ENCODE measurements at places on chromosomes 3 and 15. TPM values are rescaled to one million over a fixed set of nuclear protein-coding genes. Genes with fewer than 3 reads are reported as not detected.
A peak's percentile ranks its signal among the peaks of the same experiment; 100 is the strongest.

GRCh38 chr3:52181543-52181942 lies 16.4 kb upstream of the ALAS1 start:
- no peak for DNase-seq

GRCh38 chr3:150145659-150146058 lies 175.0 kb upstream of the PFN2 start:
- no peak for DNase-seq

DNA sequence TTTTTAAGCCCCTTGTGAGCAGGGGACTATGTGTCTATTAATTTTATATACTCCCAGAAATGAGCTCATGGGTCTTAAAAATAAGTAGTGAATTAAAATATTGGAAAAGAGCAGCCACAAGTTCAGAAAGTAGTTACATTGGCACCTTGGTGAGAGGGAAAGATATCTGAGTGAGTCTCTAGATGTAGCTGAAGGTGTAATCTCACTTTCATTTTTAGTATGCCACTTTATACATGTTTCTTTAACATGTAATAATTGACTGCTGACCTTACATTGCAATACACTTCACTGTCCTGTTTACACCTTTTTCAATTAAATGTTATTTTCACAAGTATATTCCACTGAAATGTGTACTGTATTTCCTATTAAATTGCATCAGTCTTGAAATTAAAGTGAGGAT lies 12.1 kb upstream of the PAK6 start:
- DNase-seq: no peak

- no peak for DNase-seq
Measured at GRCh38 chr15:35540021-35540420, 5.9 kb downstream of the DPH6 start.

GRCh38 chr3:25430287-25430934 lies 2.3 kb downstream of the RARB start:
- peak; percentile 86 for DNase-seq

The GBE1 gene
- total RNA-seq: 110 TPM

DNA sequence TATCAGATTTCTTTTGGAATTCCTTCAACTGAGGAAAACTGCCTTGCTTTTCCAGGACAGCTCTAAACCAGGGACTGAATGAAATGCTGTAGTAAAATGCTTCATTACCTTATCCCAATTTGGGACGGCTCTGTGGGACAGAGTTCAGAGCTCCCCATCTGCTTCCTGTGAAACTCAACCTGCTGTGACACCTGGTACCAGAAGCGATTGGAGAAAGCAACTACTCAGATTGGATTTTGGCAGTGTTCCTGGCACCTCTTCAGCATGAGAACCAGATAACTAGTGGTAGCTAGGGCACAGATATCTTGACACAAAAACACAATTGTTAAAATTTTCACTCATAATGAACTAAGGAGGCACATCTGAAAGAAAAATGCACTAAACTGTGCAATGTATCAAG lies 539.1 kb downstream of the SI start:
- DNase-seq: no peak

The SCN11A gene
- total RNA-seq: not detected

DNA sequence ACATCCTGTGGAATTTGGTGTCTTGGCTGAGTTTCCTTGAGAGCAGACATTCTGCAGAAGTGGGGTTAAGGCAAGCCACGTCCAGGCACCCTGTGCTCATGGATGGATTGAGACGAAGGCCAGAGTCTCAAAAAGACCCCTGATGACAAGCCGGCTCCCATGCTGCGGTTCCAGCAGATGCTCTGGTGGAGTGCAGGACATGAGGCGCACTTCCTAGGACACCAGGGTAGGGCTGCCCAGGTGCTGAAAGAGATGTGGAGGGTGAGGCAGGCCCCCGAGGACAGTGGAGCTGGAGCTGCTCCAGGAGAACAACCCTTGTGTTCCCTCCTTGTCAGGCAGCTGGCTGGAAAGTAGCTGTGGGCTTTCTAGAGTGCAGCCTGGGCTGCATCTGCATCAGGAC lies 81.0 kb downstream of the ASB7 start:
- DNase-seq: no peak

DNA sequence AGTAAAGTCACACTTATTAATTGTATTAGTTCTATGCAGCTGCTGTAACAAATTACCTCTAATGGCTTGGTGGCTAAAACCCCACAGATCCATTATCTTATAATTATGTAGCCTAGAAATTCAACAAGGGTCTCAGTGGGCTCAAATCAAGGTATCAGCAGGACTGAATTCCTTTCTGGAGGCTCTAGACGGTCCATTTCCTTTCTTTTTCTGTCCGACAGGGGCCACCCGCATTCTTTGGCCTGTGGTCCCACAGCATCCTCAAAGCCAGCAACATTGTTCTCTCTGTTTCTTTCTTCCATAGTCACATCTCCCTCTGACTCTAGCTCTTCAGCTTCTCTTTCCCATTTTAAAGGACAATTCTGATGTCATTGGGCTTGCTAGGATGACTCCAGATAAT lies 276.3 kb upstream of the ZNF717 start:
- no peak for DNase-seq

DNA sequence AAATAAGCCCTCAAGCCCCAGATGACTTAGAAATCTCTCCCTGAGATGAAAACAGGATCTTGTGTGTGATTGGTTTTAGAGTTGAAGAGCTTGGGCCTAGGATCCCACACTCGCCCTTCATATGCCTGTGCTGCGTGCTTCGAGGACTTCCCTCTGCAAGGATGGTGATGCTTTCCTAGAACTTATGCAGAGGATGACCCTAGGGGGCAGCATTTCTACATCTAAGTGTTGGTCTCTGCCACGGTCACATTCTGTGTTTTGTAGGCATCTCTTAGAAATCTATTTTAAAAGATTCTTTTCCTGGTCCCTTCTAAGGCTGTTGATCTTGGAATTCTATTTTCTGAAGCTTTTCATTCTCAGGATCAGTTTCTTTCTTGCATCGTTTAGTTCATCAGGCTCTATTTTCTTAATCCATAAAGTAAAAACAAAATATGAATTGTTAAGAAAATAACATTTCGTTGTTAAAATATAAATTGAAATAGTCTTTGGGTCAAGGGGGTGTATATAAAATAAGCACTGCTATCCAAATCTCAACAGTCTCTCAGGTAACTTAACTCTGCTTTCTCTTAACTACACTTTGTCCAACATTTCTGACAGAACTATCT lies 45.7 kb downstream of the WDR76 start:
- peak; percentile 70 for DNase-seq

- no peak for DNase-seq
Measured at GRCh38 chr15:80730387-80730786, 35.3 kb downstream of the ABHD17C start.

GRCh38 chr15:39315206-39315850 lies 265.6 kb upstream of the THBS1 start:
- DNase-seq: no peak

GRCh38 chr3:124934577-124934976 lies at the start of gene MUC13:
Gene MUC13, minus strand, starts transcription at chr3:124934751. Its CDS starts 39 bp downstream, at chr3:124934712.
- DNase-seq: no peak

The RNU5B-1 gene
- not detected for total RNA-seq

The GCSAM gene
- not detected for total RNA-seq

- no peak for DNase-seq
Measured at GRCh38 chr3:16186086-16186485, 11.6 kb downstream of the GALNT15 start.

DNA sequence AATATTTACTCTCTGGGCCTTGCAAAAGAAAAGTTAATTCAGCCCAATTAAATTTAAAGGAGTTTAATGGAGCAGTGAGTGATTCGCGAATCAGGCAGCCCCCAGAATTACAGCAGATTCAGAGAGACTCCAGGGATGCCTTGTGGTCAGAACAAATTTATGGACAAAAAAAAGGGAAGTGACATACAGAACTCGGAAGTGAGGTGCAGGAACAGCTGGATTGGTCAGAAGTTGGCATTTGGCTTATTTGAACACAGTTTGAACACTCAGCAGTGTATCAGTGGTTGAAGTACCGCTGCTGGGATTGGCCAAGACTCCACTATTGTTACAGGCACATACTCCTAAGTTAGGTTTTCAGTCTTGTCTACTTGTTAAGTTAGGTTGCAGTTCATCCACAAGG lies 145.0 kb upstream of the GAP43 start:
- DNase-seq: no peak

GRCh38 chr15:92667287-92667904 lies 11.8 kb upstream of the FAM174B start:
- DNase-seq: no peak

The GHSR gene
- total RNA-seq: not detected

DNA sequence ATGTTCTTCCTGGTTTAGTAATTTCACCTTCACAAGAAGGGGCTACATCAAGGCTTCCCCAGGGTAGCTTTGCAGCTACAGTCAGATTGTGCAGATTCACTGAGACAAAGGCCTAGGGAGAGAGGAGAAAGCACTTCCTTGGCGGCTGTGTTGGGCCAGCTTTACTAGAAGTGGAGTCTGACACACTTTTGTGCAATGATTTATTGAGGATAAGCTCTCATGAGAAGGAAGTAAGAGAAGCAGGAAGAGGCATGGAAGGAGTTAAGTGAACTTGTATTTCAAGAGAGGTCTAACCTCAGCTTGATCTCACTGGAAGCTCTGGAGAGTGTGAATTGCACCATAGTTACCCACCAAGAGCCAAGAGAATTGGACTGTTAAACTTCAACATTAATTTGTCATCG lies 78.9 kb downstream of the TGFBR2 start:
- no peak for DNase-seq

Data from endothelial cell of umbilical vein (primary cell).